ENCODE measurements at places on chromosomes 16 and 17.

DNA sequence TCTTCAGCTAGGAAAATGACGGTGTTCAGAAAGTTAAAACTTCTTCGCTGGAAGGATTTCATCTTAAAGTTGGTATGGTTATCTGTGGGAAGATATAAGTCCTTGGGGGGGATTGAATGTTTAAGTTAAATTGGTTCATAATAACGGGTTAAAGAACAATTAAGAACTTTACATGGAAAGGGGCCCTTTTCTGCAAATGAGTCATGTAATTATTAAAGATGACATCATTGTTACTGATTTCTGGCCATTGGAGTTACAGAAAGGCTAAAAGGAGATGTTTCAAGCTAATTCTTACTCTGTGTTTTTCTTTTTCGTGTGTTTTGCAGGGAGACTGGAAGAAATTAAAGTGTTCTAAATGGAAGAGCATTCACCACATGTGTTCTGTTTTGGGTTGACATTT is 20.6 kb upstream of the ABCA3 start:
- H3K4me3 ChIP-seq, result no peak overlapping the region
- peaks cover 43% of the 10 kb centered on the region for H3K27me3 ChIP-seq
- H3K4me1 ChIP-seq, result no peaks in the 10 kb centered on the region
- H3K27ac ChIP-seq, result no peak overlapping the region
- no peaks in the 10 kb centered on the region for H3K36me3 ChIP-seq
- no peak for DNase-seq

DNA sequence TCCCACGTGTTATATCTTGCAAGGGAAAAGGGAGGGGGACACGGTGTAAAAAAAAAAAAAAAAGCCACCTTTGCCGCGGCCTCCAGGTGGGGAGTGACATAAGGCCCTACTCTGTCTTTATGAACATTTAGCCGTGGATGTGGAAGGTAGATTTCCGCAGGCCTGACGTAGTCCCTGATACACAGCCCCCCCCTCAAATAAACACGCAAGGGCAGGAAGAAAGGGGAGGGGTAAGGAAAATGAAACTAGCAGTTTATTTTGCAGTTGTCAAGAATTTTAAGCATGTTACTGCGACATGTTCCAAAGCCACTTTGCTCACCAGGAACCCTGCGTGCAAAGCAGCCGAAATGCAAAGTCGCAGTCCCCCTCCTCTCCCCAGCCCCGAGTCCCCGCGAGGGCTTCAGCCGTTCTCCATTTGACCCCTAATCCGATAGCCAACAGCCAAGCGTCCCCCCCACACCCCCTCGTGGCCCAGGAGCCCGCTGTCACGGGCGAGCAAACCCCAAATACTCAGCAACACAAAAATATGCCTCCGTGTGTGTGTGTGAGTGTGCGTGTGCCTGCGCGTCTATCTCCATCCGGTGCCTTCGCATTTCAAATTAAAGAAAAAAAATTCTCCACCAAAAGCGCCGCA is 1.2 kb downstream of the CBX4 start:
- peak overlapping the region; percentile 97 for H3K4me3 ChIP-seq
- peaks cover 24% of the 10 kb centered on the region for H3K27me3 ChIP-seq
- peak overlapping the region; percentile 90 for H3K27ac ChIP-seq

DNA sequence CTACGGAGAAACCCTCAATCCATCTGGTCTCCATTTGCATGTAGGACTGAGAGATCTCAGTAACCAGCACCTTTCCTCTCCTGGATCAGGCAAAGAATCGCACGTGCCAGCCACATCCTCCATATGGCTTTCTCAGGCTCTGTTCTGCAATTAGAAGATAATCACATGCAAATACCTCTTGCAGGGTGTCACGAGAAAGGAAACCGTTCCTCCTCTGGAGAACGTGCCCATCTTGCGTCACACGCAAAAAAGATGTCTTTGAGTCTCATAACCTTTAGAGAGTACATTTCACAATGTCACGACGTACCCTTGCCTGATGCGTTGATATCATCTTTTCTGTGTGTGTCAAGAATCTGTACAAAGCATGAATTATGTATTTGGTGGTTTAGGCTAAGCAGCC is 36.2 kb upstream of the DNAH17 start:
- DNase-seq, result no peak
- H3K27me3 ChIP-seq, result no peaks in the 10 kb centered on the region

- peak overlapping the region; percentile 85 for H3K4me3 ChIP-seq
- peak overlapping the region; percentile 1 for H3K27ac ChIP-seq
- peaks cover 26% of the 10 kb centered on the region for H3K27me3 ChIP-seq
These were observed 1.3 kb downstream of the ARL5C start for GRCh38 chr17:39164675-39165143.

DNA sequence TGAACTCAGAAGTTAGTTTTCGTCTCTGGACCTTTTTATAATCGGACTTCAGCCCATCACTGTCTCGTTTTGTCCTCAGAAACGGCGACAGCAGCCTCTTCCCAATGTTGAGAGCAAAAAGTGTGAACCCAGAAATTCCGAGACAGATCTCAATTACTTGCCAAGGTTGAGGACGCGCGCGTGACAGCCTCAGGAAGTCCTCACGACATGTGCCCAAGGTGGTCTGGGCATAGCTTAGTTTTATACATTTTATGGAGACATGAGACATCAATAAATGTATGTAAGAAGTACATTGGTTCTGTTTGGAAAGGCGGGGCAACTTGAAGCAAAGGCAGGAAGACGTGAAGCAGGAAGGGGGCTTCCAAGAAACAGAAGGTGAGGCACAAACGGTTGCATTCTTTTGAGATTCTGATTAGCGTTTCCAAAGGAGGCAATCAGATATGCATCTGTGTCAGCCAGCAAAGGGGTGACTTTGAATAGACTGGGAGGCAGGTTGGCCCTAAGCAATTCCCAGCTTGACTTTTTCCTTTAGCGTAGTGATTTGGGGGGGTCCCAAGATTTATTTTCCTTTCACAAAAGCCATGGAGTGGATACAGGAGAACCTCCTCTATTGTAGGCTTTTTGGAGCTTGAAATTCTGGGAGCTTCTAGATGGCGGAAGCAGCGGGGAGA is 583 bp upstream of the ZNF747 start:
- H3K4me3 ChIP-seq, result peak overlapping the region; percentile 88
- peaks cover 27% of the 10 kb centered on the region for H3K4me1 ChIP-seq
- DNase-seq, result no peak
- H3K27ac ChIP-seq, result peak overlapping the region; percentile 97
- peaks cover 46% of the 10 kb centered on the region for H3K36me3 ChIP-seq

GRCh38 chr17:74250324-74250995 is 23.6 kb upstream of the DNAI2 start:
- no peak overlapping the region for H3K4me3 ChIP-seq
- no peaks in the 10 kb centered on the region for H3K27me3 ChIP-seq
- no peak for DNase-seq

DNA sequence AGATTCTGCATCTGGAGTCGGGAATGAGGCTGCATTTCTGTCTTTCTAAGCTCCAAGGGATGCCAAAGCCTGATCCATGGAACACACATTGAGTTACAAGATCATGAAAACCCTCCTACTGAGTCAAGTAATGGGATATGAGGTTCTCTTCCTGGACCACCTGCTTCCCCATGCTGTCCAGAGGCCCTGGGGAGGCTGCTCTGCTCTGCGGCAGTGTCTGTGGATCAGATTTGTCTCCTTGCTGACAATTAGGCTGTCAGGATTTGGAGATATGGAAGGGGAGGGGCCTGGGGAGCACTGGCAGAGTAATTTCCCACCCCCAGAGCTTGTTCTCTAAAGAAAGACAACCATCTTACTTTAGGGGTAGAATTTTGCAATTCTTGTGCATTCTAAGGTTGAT is 33.0 kb downstream of the C16orf95 start:
- no peaks in the 10 kb centered on the region for H3K4me1 ChIP-seq
- no peaks in the 10 kb centered on the region for H3K36me3 ChIP-seq
- no peak overlapping the region for H3K27ac ChIP-seq
- no peak overlapping the region for H3K4me3 ChIP-seq
- no peaks in the 10 kb centered on the region for H3K27me3 ChIP-seq
- DNase-seq, result no peak

- peaks cover 48% of the 10 kb centered on the region for H3K36me3 ChIP-seq
- H3K4me3 ChIP-seq, result no peak overlapping the region
- H3K4me1 ChIP-seq, result peaks cover 9% of the 10 kb centered on the region
- DNase-seq, result no peak
- H3K27me3 ChIP-seq, result no peaks in the 10 kb centered on the region
These were observed 93.3 kb downstream of the HELZ start for GRCh38 chr17:67151717-67152116.

- H3K4me3 ChIP-seq, result peak overlapping the region; percentile 35
- H3K36me3 ChIP-seq, result peaks cover 10% of the 10 kb centered on the region
- H3K27ac ChIP-seq, result no peak overlapping the region
- peaks cover 8% of the 10 kb centered on the region for H3K4me1 ChIP-seq
- no peaks in the 10 kb centered on the region for H3K27me3 ChIP-seq
These were observed 116.1 kb upstream of the METRNL start for GRCh38 chr17:82963104-82963950.

GRCh38 chr17:19311016-19311415 is 51.5 kb downstream of the B9D1 start:
- H3K27ac ChIP-seq, result no peak overlapping the region
- H3K27me3 ChIP-seq, result peaks cover 25% of the 10 kb centered on the region
- H3K36me3 ChIP-seq, result no peaks in the 10 kb centered on the region
- DNase-seq, result no peak
- H3K4me1 ChIP-seq, result peaks cover 16% of the 10 kb centered on the region

DNA sequence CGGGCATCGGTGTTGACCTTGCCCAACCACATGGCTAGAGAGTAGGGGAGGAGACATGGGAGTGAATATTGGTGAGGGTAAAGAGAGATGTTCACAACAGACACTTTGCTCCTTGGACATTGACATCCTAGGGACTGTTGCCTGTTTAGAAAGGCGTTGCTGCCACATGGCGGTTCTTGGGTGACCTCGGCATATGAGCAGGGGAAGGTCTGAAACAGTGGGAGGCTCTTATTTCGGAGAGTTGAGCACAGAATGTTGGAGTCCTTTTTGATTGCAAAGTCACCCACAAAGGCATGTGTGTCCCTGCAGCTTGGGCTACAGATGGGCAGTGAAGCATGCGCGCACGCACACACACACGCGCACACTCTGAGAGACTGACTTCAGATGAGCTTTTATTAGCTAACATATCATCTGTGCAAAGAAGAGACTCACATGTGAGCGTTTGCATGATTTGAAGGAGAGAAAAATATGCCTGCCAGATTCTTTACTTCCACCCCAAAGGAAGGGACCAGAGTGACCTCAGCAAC is 104.4 kb downstream of the SHISA9 start:
- H3K27ac ChIP-seq, result no peak overlapping the region
- H3K4me1 ChIP-seq, result no peaks in the 10 kb centered on the region
- no peaks in the 10 kb centered on the region for H3K36me3 ChIP-seq
- no peak overlapping the region for H3K4me3 ChIP-seq

- H3K27ac ChIP-seq, result no peak overlapping the region
- H3K4me1 ChIP-seq, result no peaks in the 10 kb centered on the region
- no peak for DNase-seq
- H3K36me3 ChIP-seq, result no peaks in the 10 kb centered on the region
- peaks cover 2% of the 10 kb centered on the region for H3K27me3 ChIP-seq
These were observed 488.1 kb downstream of the XYLT1 start for GRCh38 chr16:16982614-16983013.

DNA sequence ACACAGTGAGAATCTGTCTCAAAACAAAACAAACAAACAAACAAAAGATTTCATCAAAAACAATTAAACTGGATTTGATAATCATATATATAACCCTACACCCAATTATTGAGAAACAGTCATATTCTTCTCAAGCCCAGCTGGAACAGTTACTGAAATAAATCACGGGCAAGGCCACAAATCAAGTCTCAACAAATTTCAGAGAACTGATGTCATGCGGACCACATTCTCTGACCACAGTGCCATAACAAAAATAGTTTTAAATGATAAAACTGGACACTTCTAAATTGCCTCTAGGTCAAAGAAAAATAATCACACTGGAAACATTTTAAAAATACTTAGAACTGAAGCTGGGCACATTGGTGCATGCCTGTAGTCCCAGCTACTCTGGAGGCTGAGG is 15.9 kb upstream of the PIK3R5 start:
- no peak for DNase-seq
- H3K4me1 ChIP-seq, result peaks cover 11% of the 10 kb centered on the region
- peaks cover 5% of the 10 kb centered on the region for H3K36me3 ChIP-seq
- H3K27me3 ChIP-seq, result peaks cover 6% of the 10 kb centered on the region

DNA sequence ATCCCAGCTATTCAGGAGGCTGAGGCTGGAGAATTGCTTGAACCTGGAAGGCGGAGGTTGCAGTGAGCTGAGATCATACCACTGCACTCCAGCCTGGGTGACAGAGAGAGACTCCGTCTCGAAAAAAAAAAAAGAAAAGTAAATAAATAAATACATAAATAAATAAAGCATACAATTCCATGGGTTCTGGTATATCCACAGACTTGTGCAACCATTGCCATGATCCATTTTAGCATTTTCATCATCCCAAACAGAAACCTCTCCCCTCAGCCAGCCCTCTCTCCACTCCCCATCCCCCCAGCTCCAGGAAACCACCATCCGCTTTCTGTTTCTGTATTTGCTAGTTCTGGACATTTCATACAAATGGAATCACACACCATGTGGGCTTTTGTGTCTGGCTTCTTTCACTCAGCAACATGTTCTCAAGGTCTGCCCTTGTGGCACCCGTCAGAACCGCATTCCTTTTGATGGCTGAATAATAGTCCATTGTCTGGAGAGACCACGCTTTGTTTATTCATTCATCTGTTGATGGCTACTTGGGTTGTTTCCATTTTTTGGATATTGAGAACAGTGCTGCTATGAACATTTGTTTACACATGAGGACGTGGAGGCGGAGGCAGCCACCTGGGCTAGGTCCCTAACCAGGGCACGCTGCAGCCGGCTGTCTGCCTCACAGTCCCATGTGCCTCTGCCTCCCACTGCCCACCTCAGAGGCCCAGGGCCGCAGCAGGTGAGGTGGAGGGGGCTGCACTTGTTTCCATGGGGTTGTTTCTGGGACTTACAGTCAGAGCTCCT is 76.2 kb downstream of the NT5M start:
- no peak overlapping the region for H3K27ac ChIP-seq
- peaks cover 6% of the 10 kb centered on the region for H3K4me1 ChIP-seq
- H3K27me3 ChIP-seq, result peaks cover 5% of the 10 kb centered on the region

DNA sequence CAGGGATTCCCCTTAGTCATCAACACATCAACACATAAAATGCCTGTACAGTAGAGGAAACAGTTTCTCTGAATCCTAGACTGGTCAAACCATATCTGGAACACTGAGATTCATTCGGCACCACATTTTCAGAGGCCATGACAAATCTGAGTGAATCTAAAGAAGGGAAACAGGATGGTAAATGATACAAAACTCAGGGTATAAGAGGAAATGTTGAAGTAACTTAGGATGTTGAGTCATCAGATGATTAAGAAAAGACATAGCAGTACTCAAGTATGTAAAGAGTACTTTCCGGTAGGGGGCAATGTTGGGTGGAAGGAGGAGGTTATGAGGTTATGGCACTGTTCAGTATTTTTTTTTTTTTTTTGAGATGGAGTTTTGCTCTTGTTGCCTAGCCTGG is 358.5 kb upstream of the PMFBP1 start:
- peaks cover 1% of the 10 kb centered on the region for H3K4me1 ChIP-seq
- H3K36me3 ChIP-seq, result no peaks in the 10 kb centered on the region
- no peak overlapping the region for H3K27ac ChIP-seq
- H3K4me3 ChIP-seq, result no peak overlapping the region
- DNase-seq, result no peak
- no peaks in the 10 kb centered on the region for H3K27me3 ChIP-seq

GRCh38 chr17:81025065-81025740 is 9.7 kb upstream of the BAIAP2 start:
- no peak for DNase-seq
- H3K27ac ChIP-seq, result no peak overlapping the region
- H3K27me3 ChIP-seq, result peaks cover 17% of the 10 kb centered on the region
- no peak overlapping the region for H3K4me3 ChIP-seq
- peaks cover 5% of the 10 kb centered on the region for H3K4me1 ChIP-seq

GRCh38 chr17:44988044-44988942 is 20.2 kb upstream of the C1QL1 start:
- no peak overlapping the region for H3K4me3 ChIP-seq
- peaks cover 2% of the 10 kb centered on the region for H3K36me3 ChIP-seq
- no peaks in the 10 kb centered on the region for H3K4me1 ChIP-seq
- no peak overlapping the region for H3K27ac ChIP-seq
- H3K27me3 ChIP-seq, result peaks cover 46% of the 10 kb centered on the region
- no peak for DNase-seq
